ENCODE measurements at places on chromosomes 13 and 19. TPM values are rescaled to one million over a fixed set of nuclear protein-coding genes. Genes with fewer than 3 reads are reported as not detected.

The PRODH2 gene
- not detected for total RNA-seq

The EXOC3L2 gene
- not detected for total RNA-seq

GRCh38 chr19:7676854-7677253 is at the start of gene MCEMP1:
Gene MCEMP1 (plus strand): TSS chr19:7677090. CDS start chr19:7677121, 31 bp downstream.
- DNase-seq, result no peak

GRCh38 chr13:85142351-85142927 is 656.8 kb downstream of the SLITRK6 start:
- DNase-seq, result no peak

GRCh38 chr13:51111997-51112396 is 923 bp upstream of the C13orf42 start:
- no peak for DNase-seq

DNA sequence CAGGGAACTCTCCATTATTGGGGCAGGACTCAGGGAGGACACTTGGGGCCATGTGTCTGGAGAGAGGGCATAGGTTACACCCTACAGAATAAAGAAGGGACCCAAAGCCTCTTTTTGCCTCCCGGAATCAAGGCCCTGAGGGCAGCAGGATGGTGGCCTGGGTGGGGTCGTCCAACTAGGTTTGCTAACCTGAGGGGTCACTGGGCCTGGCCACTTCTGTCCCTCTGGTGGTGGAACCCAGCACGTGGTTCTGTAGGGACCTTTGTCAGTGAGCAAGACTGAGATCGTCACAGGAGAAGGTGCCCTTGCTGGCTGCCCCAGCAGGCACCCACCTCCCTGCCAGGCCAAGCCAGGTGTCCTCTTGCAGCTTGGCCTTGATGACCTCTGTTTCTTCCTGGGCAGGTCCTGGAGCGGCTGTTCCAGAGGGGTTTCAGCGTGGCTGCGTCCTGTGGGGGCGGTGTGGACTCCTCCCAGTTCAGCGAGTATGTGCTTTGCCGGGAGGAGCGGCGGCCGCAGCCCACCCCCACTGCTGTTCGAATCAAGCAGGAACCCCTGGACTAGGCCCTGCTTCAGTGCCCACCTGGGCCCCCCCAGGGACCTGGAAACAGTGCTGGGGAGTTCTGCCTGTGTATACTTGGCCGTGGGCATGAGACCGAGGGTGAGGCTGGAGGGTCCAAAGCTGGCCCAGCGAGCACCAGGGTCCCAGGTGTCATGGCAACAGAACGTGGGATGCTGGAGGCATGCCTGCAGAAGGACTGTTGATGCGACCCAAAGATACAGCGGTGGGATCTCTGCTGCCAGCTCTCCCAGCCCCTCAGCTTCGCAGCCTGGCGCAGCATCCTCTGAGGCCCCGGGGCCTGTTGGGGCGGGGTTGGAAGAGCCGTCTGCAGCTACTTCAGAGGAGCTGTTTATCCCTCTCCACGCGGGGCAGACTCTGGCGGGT is 16.0 kb downstream of the KCTD15 start:
- no peak for DNase-seq
